ENCODE measurements at places on chromosomes 1 and 21.

DNA sequence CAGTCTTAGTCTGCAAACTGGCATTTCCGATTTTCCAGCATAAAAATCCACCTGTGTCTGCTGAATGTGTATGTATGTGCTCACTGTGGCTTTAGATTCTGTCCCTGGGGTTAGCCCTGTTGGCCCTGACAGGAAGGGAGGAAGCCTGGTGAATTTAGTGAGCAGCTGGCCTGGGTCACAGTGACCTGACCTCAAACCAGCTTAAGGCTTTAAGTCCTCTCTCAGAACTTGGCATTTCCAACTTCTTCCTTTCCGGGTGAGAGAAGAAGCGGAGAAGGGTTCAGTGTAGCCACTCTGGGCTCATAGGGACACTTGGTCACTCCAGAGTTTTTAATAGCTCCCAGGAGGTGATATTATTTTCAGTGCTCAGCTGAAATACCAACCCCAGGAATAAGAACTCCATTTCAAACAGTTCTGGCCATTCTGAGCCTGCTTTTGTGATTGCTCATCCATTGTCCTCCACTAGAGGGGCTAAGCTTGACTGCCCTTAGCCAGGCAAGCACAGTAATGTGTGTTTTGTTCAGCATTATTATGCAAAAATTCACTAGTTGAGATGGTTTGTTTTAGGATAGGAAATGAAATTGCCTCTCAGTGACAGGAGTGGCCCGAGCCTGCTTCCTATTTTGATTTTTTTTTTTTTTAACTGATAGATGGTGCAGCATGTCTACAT, 2.5 kb upstream of the OLFML3 start:
- no peak for DNase-seq

DNA sequence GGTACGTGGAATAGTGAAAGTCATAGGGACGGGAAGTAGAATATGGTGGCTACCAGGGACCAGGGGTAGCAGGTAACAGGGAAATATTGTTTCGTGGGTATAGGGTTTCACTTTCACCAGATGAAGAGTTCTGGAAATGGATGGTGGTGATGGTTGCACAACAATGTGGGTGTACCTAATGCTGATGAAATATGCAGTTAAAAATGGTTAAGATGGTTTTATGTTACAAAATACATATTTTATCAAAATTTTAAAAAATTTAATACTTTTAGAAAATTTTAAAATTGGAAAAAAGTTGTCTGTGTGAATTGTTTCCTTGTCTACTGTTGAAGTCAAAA, 55.5 kb upstream of the TLR5 start:
- no peak for DNase-seq

DNA sequence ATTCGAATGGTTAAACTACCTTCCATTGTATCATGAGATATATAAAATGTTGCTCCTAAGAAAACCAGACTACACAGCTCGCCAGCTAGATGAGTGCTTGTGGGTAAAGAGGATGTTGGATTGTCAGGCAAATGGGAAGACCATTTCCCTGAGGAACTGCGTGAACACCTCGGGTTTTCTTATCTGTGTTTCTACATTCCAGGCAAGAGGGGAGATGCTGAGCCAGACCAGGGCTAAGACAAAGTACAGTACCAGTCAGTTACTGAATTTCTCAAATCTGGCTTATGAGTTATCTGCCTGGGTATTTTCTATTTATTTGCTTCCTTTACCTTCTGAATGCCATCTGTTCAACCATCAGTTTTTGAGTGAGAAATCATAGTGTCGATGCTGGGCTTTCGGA, 170.8 kb downstream of the PLA2G4A start:
- no peak for DNase-seq

DNA sequence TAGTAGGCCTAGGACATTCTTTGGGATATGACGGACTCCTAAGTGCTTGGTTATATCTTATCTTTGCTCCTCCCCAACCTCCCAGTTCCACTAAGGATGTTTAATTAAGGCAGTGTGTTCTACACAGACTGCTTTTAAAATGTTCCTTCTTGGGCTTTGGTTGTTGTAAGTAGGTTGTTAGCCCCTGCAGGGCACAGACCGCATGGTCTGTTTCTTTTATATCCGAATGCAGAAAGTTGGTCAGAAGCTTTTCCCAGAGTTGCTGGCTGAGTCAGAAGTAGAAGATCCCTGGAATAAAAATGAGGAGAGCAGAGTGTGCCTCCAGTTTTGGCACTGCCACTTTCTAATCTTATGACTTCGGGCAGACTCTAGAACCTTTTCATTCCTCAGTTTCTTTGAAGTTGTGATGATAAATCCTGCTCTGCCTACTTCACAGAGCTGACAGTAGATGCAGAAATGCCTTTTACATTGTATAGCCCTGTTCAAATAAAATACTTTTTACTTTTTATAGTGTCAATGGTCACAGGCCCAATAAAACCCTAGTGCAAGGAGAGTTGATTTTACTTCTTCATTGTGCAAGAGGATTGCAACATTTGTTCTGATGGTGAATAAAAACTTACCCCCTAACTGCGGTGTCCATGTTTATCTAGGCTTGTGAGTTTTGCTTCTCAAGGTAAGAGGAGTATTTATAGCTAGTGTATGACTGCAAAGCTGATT, 18.4 kb downstream of the FMN2 start:
- no peak for DNase-seq

All from activated gamma-delta T cell treated with anti-CD3 and anti-CD28 coated beads, Interleukin-2, amount 50 U/mL, for 16 hours (primary cell).